ENCODE measurements at places on chromosomes 1 and 21. TPM values are rescaled to one million over a fixed set of nuclear protein-coding genes. Genes with fewer than 3 reads are reported as not detected.
A peak's percentile ranks its signal among the peaks of the same experiment; 100 is the strongest.

Gene CR1L
- not detected for total RNA-seq

DNA sequence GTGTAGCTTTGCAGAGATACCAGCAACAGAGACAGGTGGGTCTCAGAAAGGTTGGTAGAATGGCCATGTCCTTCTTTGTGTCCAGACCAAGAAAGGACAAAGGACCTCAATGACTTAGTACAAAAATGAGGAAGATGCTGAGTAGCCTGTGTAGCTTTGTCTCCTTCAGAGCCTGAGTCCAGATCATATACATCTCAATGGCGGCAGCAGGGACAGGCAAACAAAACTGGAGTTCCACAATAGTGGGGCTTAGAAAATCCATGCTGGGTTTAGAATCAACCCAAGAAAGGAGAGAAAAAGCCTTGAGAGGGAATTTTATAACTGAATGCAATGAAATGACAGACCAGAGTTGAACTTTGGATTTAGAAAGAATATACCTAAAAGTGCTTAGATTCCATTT lies 339.0 kb downstream of the BRINP3 start:
- no peak for DNase-seq

Gene KRTAP20-3
- not detected for total RNA-seq

DNA sequence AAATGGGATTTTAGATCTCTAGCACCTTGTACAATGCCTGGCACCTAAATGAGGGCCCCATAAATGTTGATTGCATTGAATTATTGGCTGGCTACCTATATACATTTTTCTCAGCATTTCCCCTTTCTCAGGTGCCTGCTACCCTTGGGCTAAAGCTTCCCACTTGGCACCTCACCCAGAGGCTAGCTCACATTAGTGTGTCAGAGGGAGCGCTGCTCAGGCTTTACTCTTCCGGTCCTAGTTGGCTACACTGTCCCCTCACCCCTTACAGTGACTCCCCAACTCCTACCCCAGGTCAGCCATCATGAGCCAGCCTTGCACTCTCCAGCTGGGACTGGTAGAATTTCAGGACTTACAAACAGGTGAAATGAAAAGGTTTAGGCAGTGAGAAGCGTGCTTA lies 9.5 kb downstream of the TRAF5 start:
- no peak for DNase-seq

- no peak for DNase-seq
These were observed 39.3 kb upstream of the LRRC7 start for GRCh38 chr1:69528376-69528775.

Gene DARS2
- 20.2 TPM for total RNA-seq

GRCh38 chr1:238642231-238642630 lies 744.1 kb upstream of the CHRM3 start:
- no peak for DNase-seq

Gene LMOD1
- total RNA-seq, result 0.62 TPM

- DNase-seq, result no peak
These were observed 187.7 kb downstream of the TNFSF18 start for GRCh38 chr1:172863031-172863430.

GRCh38 chr1:163205513-163205912 lies 2.8 kb upstream of the RGS5 start:
- DNase-seq, result no peak

GRCh38 chr21:35585155-35585554 lies 475.2 kb downstream of the SETD4 start:
- DNase-seq, result no peak

GRCh38 chr1:222306512-222306911 lies 241.4 kb downstream of the HHIPL2 start:
- DNase-seq, result no peak

Gene LAPTM5
- total RNA-seq, result 0.20 TPM

- DNase-seq, result no peak
These were observed 5.0 kb downstream of the ALPL start for GRCh38 chr1:21514245-21514644.

DNA sequence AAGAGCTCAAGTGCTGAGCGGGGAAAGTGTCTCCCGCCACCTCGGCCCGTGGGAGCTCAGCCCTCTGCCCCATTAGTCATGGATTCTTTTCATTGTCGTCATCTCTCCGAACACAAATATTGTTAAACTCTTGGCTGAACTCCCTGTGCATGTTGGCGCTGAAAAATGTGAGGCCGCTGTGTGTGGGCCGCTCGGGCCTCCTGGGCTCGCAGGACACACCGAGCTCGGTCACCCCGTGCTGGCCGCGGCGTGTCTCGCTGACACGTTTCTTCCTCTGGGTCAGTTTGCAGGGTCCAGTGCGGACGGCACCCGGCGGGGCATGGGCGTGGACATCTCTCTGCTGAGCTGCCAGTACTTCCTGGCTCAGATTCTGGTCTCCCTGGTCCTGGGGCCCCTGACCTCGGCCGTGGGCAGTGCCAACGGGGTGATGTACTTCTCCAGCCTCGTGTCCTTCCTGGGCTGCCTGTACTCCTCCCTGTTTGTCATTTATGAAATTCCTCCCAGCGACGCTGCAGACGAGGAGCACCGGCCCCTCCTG lies 25.6 kb downstream of the SLC45A1 start:
- no peak for DNase-seq

Gene PRAMEF11
- total RNA-seq, result not detected

Gene OR2T11
- total RNA-seq, result not detected

Gene ZNF683
- not detected for total RNA-seq

GRCh38 chr1:14724246-14724645 lies 125.8 kb downstream of the KAZN start:
- DNase-seq, result no peak

DNA sequence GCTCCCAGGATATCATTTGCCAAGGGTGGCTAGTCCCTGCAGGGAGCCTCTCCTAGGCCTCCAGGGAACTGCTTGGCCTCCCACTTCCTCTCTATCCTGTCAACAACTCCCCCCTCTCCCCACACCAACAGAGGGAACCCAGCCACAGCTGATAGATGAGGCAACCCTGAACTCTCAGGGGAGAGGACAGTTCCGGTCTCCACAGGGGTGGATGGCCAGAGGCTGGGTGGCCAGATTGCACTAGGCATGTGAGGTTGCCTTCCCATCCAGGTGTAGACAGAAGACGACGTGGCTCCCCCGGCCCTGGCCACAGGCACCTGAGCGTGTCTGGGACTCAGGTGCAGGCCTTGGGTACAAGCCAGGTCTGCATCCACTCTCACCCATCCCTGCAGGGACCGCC lies 53.3 kb downstream of the TOR1AIP2 start:
- DNase-seq, result no peak

GRCh38 chr21:44524414-44525371 lies 15.3 kb downstream of the KRTAP10-1 start:
- no peak for DNase-seq

GRCh38 chr1:201731142-201731541 lies 97.8 kb upstream of the IPO9 start:
- DNase-seq, result no peak

GRCh38 chr1:93167006-93167405 lies 13.2 kb downstream of the TMED5 start:
- no peak for DNase-seq

- peak; percentile 79 for DNase-seq
These were observed 28.4 kb downstream of the TMCC2 start for GRCh38 chr1:205255941-205256780.

Gene MR1
- total RNA-seq, result 0.64 TPM

Gene HES3
- total RNA-seq, result not detected

DNA sequence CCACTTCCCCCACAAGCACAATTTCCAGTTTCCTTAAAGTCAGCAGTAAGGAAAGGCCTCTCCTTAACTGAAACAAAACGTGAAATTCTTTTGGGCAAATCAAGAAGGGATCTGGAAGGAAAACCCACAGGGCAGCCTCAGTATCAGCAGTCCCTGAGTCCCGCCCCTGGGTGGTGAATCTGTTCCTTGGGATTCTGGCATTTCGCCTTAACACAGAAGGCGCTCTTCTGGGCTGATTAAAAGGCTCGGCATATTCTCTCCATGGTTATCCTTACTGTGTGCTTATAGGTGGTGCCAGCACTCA lies 12.2 kb upstream of the RAB4A start:
- no peak for DNase-seq

DNA sequence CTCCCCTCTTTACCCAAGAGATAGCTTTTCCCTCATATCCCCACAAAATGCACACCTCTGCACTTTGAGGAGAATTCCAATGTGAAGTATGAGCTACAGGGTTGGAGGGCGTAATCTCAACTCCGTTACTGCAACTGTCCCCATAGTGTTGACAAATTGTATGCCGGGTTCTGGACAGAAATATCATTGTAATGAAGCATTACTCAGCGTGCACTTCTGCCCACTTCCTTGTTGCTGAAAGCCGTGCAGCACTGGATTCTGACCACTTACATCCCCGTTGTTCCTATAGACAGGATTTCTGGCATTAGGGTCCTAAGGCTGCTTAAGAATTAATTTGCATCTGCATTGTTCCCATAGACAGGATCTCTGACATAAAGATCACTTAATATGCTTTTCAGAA lies 205.6 kb downstream of the RHOU start:
- DNase-seq, result no peak

DNA sequence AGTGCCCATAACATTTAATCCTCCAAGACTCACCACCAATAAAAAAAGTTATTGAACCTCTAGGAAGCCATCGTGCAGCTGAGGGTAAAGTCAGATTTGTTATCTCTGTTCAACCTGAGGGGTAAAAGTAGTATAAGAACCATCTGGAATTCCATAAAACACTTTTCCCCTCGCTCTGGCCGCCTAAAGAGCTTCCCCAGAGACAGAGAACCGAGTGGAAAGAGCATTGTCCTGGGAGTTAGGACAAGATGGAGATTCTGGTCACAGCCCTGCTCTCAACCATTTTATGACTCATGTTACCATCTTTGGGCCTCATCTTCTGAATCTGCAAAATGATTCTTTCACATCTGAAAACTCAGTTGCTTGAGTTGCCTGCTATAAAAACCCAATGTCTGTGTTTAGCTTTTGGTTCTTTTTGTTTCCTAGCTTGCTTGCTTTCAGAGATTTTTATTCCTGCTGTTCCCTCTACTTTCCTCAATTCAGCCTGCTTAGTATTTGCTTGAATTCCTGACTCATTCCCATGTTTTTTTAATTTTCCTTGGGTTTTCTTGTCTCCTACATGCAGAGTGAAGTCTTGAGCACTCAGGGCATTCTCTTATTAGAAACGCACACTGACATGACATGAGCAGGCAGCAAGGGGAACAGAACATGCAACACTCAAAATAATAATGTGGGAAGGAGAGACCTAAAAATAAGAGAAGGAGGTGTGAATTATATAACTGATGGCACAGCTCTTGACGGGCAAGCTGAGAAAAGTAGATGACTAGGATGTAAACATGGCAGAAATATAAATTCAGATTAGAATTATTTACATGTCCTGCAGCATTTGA lies 1.7 kb downstream of the EPHX4 start:
- no peak for DNase-seq

GRCh38 chr1:66313429-66313828 lies 220.5 kb upstream of the SGIP1 start:
- no peak for DNase-seq

GRCh38 chr1:101158424-101158823 lies 78.4 kb upstream of the S1PR1 start:
- DNase-seq, result no peak

DNA sequence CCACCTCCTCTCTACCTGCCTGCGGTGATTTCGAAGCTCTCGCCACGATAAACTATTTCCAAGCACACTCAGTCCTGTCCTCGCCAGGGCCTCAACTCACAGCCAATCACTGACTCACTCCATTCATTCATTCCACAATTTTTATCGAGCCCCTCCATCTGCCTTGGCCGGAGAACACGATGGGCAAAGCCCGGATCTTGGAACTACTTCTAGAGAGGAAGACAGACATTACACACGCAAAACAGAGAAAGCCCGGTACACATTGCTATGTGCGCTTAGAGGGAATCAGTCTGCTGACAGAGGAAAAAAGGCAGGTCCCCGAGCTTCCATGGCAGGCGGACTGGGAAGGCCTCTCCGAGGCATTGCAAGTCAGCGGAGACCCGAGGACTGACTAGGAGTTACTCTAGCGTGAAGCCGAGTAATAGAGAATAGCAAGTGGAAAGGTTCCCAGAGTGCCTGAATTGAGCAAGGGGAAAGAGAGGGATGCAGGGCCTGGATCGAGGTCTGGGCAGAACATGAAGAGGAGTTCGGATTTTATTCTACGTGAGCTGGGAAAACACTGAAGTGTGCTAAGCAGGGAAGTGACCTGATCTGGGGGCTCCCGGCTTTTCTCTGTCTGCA lies 54.2 kb upstream of the DNAJC6 start:
- peak; percentile 10 for DNase-seq

All from progenitor cell of endocrine pancreas (in vitro differentiated cells).